ENCODE measurements at places on chromosomes 7 and 10. TPM values are rescaled to one million over a fixed set of nuclear protein-coding genes. Genes with fewer than 3 reads are reported as not detected.

DNA sequence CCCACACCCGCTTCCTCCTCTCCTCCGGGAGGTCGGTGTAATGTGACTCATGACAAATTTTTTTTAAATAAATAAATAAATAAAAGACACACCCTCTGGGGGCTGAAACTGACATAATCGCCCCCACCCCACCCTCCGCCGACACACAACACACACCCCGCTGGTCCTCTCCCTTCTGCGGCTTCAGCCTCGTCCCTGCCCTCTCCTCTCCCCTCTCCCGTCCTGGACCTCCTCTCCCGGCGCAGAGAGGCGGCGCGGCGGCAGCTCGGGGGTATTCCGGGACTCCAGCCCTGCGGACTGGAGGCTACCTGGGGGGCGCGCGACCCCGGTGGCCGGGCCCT lies 686 bp downstream of the ABI1 start:
- DNase-seq, result peak; percentile 63

Gene GRID2IP
- total RNA-seq, result 0.30 TPM

Gene CLCN1
- total RNA-seq, result 0.20 TPM

GRCh38 chr7:135508883-135509588 lies 866 bp downstream of the CNOT4 start:
- DNase-seq, result peak; percentile 10

- no peak for DNase-seq
Observed at GRCh38 chr7:142806022-142806356, 35.2 kb downstream of the PRSS2 start.

Gene MMD2
- total RNA-seq, result not detected

- DNase-seq, result no peak
Observed at GRCh38 chr7:135361788-135362187, 128.2 kb downstream of the STRA8 start.

Gene SEC31B
- total RNA-seq, result 5.8 TPM

- no peak for DNase-seq
Observed at GRCh38 chr7:54189330-54189729, 352.8 kb upstream of the VSTM2A start.

DNA sequence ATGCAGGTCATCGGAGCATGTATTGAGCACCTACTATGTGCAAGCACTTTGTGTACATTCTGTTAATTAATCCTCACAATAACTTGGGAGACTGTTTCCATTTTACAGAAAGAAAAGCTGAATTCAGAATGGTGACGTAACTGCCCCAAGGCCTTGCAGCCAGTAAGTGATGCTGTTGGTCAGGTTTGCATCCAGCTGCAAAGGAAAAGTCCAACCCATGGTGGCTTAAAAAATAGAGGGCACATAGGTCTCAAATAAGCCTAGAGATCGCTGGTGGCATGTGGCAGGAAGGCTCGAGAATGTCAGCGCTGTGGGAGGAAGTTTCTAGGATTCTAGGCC lies 83.8 kb upstream of the CHST15 start:
- no peak for DNase-seq

GRCh38 chr10:71737001-71737833 lies 17.6 kb upstream of the C10orf105 start:
- DNase-seq, result no peak

DNA sequence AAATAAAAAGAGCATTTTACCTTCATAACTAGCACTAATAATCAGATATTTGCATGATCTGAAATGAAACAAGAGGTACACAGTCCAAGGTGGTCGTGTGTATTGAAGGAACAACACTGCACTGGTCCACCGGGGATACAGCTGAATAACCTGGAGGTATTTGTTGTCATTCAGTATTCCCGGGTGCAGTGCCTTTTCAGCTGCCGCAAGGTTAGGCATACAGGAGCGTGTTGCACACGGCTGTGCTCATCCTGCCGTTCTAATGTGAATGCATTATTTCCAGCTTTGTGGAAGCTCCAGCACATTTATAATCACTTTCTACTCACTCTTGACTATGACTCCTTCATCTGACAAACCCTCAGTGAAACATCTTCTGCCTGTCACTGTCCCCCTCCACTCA lies 377.8 kb downstream of the GFRA1 start:
- DNase-seq, result no peak

Measured in skin of body (tissue), 3 donors.